AG10803 (cell line): ENCODE measurements at places on chromosomes 2 and 18.

GRCh38 chr18:75471850-75472249, 44.3 kb upstream of the SMIM21 start:
- no peak for DNase-seq

- DNase-seq = no peak
Measured at GRCh38 chr2:185472574-185472973, 266.0 kb upstream of the FSIP2 start.

DNA sequence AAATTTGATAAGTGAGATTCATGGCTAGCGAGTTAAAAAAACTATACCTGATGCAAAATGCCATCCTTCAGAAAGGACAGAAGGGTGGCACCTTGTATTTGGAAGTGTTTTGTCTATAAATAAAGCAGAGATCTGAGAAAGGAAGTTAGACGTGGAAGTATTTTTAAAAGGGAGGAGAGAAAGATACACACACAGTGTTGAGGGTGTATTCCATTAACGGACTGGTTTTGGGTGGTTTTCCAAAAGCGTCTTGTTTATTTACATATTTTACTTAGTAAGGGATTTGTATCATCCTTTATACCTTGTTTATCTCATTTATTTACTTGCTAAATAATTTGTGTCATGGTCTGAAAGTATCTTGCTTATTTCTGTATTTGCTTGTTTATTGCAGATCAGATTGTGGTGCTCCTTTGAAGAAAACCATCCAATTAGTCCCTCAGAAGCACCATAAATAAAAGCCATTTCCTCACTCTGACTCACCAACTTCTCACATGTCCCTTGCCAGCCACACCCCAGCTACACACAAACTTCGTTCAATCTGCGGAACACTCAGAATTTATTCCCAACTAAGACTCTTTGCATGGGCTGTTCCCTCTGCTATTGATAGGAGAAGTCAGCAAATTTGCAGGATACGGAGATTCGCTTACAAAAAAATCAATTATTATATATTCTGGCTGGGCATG, 90.8 kb downstream of the FAM124B start:
- DNase-seq = peak; percentile 31

GRCh38 chr2:44189104-44189503, 20.4 kb downstream of the PPM1B start:
- no peak for DNase-seq

- no peak for DNase-seq
Measured at GRCh38 chr2:824954-825353, 125.7 kb upstream of the SNTG2 start.

GRCh38 chr18:35680139-35680551, 98.6 kb downstream of the GALNT1 start:
- no peak for DNase-seq
